ENCODE measurements at places on chromosomes 3 and 15. TPM values are rescaled to one million over a fixed set of nuclear protein-coding genes. Genes with fewer than 3 reads are reported as not detected.

DNA sequence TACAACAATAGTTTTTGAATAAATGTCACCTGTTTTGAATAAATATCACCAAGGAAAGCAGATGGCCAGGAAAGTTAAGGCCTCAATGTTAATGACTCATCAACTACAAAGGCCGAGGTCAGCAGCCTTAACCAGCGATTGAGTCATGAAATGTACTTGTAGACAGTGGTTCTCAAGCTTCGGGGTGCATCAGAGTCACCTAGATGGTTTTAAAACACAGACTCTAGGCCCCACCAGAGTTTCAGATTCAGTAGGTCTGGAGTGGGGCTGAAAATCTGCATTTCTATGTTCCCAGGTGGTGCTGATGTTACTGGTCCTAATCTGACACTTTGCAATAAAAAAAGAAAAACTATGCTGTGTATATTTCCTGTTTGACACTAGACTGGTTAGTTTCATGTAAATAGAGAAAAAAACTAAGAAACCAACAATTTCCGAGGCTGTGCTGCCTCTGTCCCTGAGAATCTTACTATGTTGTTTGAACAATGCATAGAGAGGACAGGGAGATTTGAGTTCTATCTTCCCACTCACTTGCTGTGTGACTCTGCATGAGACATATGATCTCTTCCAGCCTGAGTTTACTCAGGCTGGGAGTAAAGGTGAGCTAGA lies 9.8 kb downstream of the RAB27A start:
- DNase-seq = peak; percentile 85

- no peak for DNase-seq
These were observed 435.9 kb downstream of the NR2F2 start for GRCh38 chr15:96766366-96766765.

- no peak for DNase-seq
These were observed 532.8 kb downstream of the FOXP1 start for GRCh38 chr3:71050538-71051258.

- DNase-seq = no peak
These were observed 10.3 kb downstream of the SKIL start for GRCh38 chr3:170367797-170368196.

DNA sequence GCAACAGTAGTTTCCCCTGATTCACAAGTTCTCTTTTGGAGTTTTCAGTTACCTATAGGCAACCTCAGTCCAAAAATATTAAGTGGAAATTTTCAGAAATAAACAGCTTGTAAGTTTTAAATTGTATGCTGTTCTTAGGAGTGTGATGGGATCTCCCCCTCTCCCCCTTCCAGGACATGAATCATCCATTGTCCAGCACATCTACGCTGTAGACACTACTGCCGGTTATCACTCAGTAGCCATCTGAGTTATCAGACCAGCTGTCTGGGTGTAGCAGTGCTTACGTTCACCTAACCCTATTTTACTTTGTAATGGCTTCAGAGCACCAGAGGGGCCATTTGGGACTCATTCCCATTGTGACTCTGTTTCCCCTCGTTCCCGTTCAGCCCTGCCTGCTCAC lies 96.7 kb upstream of the PLXNA1 start:
- no peak for DNase-seq

GRCh38 chr3:98341758-98342157 lies 11.9 kb upstream of the OR5K4 start:
- DNase-seq = no peak

GRCh38 chr3:58666683-58667082 lies at the start of gene FAM3D:
Gene FAM3D, minus strand, starts transcription at chr3:58666774. Its CDS starts 11,211 bp downstream, at chr3:58655563.
- DNase-seq = no peak

GRCh38 chr3:139935866-139936817 lies 1.2 kb downstream of the CLSTN2 start:
- no peak for DNase-seq

GRCh38 chr3:143383421-143383820 lies 263.9 kb downstream of the CHST2 start:
- DNase-seq = no peak

DNA sequence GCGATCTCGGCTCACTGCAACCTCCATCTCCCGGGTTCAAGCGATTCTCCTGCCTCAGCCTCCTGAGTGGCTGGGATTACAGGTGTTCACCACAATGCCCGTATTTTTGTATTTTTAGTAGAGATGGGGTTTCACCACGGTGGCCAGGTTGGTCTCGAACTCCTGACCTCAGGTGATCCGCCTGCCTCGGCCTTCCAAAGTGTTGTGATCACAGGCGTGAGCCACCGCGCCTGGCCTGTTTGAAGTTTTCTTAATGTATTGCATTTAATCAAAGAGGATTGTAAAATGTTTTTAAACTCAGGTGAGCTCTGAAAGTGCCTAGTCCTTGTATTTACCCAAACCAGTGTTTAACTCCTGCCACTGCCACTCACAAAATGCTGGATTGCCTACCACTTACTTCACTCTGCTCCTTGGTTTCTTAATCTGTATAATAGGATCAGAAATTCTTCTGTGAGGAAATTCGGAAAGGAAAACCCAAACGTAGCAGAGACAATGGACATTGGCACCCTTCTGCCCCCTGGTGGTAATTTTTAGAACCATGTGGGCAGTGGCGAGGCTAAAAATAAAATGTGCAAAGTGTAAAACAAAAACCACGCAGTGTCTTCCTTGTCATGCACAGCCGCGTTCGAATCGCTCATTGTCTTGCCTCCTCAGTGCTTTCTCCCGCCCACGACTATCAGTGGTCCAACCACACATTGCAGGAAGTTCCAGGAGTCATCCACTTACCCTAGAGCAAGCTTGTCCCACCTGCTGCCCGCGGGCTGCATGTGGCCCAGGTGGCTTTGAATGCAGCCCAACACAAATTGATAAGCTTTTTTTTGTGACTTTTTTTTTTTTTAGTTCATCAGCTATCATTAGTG lies 27.3 kb downstream of the CEP19 start:
- peak; percentile 53 for DNase-seq

- no peak for DNase-seq
These were observed 138.5 kb downstream of the RORA start for GRCh38 chr15:61090386-61091288.

- no peak for DNase-seq
These were observed 784.6 kb upstream of the ALCAM start for GRCh38 chr3:104582092-104582491.

DNA sequence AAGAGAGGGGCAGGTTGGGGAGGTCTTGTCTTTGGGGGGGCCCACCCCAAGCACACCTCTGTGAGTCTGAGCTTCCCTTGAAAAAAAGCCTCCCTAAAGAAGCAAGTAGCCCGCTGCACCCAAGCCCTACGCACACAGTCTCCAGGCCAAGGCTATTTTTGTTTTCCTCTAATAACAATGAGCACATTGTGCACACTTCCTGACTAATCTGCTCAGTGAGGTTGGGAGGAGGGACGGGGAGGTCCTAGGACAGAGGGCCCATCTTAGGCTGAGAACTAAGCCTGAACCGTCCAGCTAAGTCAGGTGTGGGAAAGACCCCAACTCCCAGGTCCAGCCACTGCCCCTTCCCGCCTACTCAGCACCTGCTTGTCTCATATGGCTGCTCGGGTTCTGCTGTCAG lies 87.2 kb downstream of the HMG20A start:
- DNase-seq = no peak

DNA sequence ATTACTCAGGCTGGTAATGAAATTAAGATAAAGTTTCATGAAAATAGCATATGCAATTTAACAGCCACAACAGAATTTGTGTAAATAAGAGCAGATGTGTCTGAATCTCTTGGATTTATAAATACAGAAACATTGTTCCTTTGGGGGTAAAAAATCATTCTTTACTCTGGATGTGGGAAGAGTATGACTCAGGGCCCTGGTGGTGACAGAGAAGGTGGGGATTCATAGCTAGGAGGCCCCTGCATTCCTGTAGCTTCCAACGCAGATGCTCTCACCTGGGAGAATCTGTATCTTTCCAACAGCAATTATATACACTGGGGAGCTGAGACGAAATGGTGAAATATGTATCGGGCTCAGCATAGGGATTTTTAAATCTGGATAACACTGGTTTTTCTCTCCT lies 167.6 kb upstream of the CADPS start:
- DNase-seq = no peak

GRCh38 chr15:66130496-66131034 lies 123.0 kb downstream of the MEGF11 start:
- DNase-seq = no peak

DNA sequence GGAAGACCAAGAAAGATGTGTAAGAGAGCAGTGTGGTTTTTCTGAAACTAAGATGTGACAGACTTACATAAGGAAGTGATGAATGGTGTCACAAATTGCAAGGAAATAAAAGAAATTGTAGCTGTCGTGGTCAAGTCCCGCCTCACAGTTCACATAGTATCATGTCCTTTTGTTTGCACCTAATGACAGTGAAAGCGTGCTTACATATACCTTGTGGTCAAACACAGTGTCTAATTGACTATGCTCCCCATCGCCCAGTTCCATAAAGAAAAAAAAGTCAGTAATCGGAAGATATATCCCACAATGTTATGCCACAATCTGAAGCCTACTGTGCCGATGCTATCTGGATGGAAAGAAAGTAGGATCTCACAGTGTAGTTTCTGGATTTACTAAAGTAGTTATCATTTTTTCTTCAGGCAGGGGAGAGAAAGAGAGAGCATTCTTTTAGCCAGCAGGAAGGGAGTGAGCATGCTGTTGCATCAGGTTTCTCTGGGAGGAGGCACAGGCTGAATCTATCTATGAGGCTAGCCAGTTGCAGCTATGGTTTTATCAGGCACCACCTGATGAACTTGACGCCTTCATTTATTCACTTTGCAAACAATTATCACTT lies 9.8 kb upstream of the PLSCR1 start:
- DNase-seq = no peak

GRCh38 chr3:89571298-89571697 lies 463.9 kb downstream of the EPHA3 start:
- DNase-seq = no peak

GRCh38 chr3:121722411-121722810 lies 27.1 kb downstream of the GOLGB1 start:
- DNase-seq = no peak

GRCh38 chr3:69080233-69080920 lies at the start of gene UBA3:
Gene UBA3, minus strand, starts transcription at chr3:69080365. Its CDS starts 12 bp downstream, at chr3:69080353.
- DNase-seq = peak; percentile 70

- no peak for DNase-seq
These were observed 20.6 kb downstream of the NR2E3 start for GRCh38 chr15:71830981-71831380.

- DNase-seq = no peak
These were observed at the start of gene TAGLN3 for GRCh38 chr3:111998636-111999483. Gene TAGLN3, plus strand, starts transcription at chr3:111998922. Its CDS starts 501 bp downstream, at chr3:111999423.

DNA sequence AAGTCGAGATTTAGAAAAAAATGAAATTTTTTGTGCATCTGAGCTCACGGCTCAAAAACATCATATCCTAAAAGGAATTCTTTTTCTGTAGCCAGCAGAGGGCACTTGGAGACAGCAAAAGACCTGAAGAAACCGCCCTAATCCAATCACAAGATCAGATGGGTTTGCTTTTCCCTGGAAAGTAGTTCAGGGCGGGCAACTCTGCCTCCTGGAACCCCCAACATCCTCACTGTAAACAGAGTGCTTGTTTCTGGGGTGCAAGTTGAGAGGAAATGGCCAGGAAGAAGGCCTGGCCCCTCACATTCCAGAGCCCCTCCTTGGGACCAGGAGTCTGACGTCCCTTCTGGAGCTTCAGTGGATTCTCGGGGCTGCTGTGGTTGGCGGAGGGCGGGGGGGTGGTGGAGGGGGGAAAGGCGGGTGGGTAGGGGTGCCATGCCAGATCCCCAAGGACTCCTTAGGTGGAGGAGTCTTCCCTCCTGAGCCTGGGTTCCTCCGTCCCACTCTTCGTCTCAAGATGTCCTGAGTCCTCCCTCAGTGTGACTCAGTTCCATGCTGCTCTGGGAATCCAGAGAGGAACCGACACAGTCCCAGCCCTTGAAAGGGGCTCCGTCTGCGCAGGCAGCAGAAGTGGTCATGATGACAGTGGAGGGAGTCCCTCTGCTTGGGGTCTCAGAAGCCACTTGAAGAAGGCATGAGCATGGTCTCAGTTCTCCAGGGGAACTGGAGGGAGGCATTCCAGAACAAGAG lies 35.9 kb downstream of the CCK start:
- DNase-seq = peak; percentile 65

GRCh38 chr3:64070704-64071103 lies 47.4 kb upstream of the PSMD6 start:
- DNase-seq = no peak

- DNase-seq = no peak
These were observed 40.0 kb upstream of the MCF2L2 start for GRCh38 chr3:183468424-183468823.

GRCh38 chr3:171461525-171461917 lies 1.3 kb upstream of the TNIK start:
- DNase-seq = no peak

GRCh38 chr3:37566730-37567129 lies 294.9 kb upstream of the CTDSPL start:
- DNase-seq = no peak

The PEX5L gene
- 0.15 TPM for total RNA-seq

The PAQR5 gene
- 0.60 TPM for total RNA-seq

The LRRC3B gene
- total RNA-seq = not detected

The GOLGA8O gene
- 0.17 TPM for total RNA-seq

The SGO1 gene
- 11.3 TPM for total RNA-seq

The KBTBD8 gene
- total RNA-seq = 2.1 TPM

The CILP gene
- not detected for total RNA-seq

The FAM3D gene
- total RNA-seq = not detected

The DNAJB11 gene
- 79.2 TPM for total RNA-seq

The AGBL1 gene
- not detected for total RNA-seq

The LMCD1 gene
- total RNA-seq = 23.3 TPM

The SMAD6 gene
- 11.7 TPM for total RNA-seq

The LRRC2 gene
- total RNA-seq = 0.18 TPM

The MAP2K1 gene
- total RNA-seq = 52.9 TPM

The FAM98B gene
- total RNA-seq = 36.3 TPM

The ADAMTSL3 gene
- total RNA-seq = not detected

The ISL2 gene
- total RNA-seq = 5.8 TPM

The GPR62 gene
- 0.07 TPM for total RNA-seq

The GOLGA6A gene
- total RNA-seq = not detected

The IL12A gene
- total RNA-seq = 2.1 TPM
